ENCODE measurements at places on chromosomes 7 and 10.

- no peak for DNase-seq
Measured at GRCh38 chr10:11902646-11903045, 79.5 kb downstream of the PROSER2 start.

GRCh38 chr7:86788948-86789347, 145.2 kb downstream of the GRM3 start:
- DNase-seq, result no peak

DNA sequence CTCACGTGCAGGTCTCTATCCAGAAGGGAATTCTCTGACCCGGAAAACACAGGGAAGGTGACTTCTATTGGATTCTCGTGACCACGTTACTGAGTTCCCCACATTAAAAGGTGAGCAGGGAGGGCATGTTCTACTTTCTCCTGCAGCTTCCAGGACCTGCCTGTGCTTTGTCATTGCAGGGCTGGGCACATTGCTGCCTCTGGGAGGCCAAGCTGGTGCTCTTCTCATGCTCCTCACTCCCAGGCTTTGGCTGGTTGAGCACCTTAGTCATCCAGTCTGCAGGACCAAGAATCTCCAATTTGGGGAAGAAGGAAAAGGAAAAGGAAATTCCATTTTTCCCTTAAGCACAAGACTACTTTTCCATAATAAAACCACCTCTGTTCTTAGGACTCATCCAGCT, 86.5 kb upstream of the TMEM72 start:
- DNase-seq, result no peak

GRCh38 chr10:123991611-123992570, 100.3 kb upstream of the CPXM2 start:
- DNase-seq, result no peak

DNA sequence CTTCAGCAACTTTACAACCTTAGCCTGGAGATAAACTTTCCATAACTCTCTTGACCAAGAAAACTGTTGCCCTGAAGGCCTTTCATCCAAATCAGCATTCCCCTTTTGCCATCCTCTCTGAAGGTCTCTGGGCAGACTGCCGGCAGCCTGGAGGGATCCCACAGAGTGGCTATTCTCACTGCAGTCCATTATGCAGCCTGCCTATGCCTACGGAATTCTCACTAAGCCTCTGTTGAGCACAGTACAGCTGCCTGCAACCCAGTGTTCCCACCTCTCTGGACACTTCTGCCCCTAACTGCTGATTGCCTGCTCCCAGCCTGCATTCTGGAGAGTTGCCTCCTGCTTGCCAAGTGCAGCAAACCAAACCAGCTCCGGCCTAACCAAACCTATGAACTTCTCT, 548.9 kb upstream of the STEAP1 start:
- no peak for DNase-seq

DNA sequence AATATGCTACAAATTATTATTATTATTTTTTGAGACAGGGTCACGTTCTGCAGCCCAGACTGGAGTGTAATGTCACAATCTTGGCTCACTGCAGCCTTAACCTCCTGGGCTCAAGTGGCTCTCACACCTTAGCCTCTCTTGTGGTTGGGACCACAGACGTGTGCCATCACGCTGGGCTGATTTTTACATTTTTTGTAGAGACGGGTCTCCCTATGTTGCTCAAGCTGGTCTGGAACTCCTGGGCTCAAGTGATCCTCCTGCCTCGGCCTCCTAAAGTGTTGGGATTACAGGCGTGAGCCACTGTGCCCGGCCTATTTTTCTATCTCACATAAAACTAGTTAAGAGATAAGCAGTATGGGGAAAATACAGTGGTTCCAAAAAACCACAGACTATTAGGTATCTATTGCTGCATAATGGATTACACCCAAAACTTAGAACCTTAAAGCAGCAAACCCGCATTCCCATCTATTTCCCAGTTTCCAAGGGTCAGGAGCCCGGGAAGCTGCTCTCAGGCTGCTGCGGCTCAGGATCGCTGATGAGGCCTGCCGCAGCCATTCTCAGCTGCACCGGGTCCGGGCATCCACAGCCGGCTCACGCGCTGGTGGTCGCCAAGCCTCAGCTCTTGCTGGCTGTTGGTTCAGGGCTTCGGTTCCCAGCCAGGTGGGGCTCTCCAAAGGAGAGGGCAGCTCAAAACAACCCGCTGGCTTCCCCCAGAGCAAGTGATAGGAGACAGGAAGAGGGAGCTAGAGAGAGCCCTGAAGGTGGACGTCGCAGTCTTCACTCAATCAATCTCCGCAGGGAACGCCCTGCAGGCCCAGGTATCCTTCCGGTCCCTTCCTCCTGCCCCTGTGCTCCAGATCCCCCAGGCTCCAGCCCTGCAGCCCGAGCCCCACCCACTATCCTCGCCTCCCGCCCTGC, 128.2 kb downstream of the UBE2H start:
- no peak for DNase-seq

GRCh38 chr10:4437791-4438190, 388.2 kb upstream of the AKR1E2 start:
- DNase-seq, result no peak

DNA sequence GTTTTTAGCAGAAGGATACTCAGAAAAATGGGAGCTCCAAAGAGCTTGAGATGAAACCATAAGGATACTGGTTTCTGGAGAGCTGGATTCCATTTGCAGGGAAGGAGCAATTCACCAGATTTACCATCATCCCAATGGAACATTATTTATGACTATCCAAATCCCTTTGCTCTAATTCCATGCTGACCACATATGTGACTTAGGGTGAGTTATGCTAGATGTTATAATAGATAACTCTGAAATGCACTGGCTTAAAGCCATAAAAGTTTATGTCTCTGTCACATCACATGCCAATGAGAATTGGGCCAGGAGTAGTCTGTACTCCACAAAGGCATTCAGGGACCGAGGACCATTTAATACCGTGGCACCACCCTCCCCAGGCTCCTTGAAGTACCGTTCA, 185.2 kb downstream of the SKIDA1 start:
- DNase-seq, result no peak
